GM04503 (cell line): ENCODE measurements at places on chromosomes 7 and 10.
A peak's percentile ranks its signal among the peaks of the same experiment; 100 is the strongest.

DNA sequence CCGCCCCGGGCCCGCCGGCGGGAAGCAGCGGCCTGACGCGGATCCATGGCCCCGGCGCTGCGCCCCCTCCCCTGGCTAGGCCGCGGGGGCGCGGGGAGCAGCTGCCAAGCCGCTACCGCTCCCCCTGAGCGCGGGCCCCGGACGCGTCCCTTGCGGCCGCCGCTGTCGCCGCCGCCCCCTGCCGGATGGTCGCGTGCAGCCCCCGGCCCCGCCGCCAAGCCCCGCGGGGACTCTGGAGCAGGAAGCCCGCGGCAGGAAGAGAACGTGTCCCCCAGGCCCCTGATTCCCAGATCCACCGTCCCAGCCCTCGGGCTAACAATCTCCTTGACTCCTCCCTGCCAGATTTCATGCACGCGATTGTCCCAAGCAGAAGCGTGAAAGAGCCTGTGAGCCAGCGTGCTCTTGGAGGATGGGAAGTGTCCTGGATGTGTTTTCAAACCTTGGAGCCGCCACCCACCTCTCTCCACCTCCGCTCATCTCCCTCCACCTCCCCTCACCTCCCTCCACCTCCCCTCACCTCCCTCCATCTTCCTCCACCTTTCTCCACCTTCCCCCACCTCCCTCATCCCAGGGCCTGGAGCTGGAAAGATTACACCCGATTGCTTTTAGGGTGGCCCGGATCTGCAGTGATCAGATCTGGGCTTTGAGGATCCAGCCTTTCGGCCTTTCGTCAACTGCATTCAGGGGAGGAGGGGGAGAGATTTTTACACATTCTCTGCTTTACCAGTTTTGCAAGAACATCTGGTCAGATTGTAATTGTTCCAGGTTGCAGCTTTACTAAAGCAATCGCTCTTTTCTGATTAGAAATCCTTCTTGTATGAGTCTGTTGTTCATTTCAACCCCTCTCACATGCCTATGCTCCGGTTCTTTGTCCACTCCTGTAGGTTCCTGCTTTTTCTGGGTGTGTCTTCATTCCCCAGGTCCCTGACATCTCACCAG, 570 bp upstream of the PRTFDC1 start:
- DNase-seq: no peak

- DNase-seq: peak; percentile 28
These were observed 91.7 kb downstream of the CYP26A1 start for GRCh38 chr10:93165367-93165766.

DNA sequence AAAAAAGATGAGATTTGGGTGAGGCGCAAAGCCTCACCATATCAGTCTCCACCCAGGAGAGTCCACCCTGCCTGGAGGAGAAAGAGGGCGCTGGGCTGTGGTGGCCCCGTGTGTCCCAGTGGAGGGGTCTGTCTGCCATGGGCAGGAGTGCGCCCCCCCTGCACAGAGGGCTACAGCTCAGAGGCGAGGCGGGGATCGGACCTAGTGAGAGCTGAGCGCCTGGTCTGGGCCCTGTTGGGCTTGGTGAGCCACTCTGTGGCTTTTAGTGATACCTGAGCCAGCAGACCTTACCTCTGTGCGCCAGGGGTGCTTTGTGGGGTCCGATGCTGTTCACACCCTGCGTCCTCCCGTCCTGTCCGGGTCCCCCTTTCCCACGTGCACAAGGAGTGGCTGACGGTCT, 25.9 kb upstream of the GNA12 start:
- no peak for DNase-seq

GRCh38 chr10:27687326-27687725, 58.3 kb downstream of the MKX start:
- no peak for DNase-seq

- DNase-seq: no peak
These were observed 48.2 kb upstream of the NPTX2 start for GRCh38 chr7:98568891-98569290.

DNA sequence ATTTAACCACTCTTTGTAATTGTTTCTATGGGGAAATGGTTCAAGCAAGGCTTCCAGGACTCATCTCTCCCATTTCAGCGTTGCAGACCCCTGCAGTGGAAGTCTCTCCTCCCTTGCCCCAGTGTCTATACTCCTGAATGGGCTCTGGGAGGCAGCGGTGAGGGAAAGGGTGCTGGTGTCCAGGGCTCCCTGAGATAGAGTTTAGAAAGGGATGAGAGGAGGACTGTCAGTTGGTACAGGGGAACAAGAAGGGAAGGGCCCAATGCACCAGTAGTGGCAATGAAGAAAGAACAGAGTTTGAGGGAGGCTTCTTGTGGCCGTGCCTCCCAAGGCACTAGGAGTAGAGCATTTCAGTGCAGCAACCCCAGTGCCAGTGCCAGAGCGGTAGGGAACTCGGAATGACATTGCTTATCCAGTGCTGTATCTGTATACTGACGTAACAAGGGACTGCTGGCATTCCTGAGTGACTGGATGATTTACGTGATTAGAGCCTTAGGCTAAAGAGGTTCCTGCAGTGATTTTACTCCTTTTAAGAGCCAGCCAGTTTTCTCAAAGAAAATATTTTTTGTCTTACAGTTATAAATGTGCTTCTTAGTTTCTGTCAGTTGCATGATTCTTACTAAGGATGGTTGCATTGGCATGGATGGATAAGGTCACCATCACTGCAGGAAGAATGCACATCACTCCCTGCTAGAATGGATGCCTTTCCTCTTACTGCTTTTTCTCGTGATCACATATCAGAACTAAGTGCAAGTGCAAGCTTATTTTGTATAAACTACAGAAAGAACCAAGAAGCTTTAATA, 28.0 kb downstream of the PRPF18 start:
- no peak for DNase-seq

- DNase-seq: no peak
These were observed 16.5 kb upstream of the NT5C3A start for GRCh38 chr7:33079096-33079495.

DNA sequence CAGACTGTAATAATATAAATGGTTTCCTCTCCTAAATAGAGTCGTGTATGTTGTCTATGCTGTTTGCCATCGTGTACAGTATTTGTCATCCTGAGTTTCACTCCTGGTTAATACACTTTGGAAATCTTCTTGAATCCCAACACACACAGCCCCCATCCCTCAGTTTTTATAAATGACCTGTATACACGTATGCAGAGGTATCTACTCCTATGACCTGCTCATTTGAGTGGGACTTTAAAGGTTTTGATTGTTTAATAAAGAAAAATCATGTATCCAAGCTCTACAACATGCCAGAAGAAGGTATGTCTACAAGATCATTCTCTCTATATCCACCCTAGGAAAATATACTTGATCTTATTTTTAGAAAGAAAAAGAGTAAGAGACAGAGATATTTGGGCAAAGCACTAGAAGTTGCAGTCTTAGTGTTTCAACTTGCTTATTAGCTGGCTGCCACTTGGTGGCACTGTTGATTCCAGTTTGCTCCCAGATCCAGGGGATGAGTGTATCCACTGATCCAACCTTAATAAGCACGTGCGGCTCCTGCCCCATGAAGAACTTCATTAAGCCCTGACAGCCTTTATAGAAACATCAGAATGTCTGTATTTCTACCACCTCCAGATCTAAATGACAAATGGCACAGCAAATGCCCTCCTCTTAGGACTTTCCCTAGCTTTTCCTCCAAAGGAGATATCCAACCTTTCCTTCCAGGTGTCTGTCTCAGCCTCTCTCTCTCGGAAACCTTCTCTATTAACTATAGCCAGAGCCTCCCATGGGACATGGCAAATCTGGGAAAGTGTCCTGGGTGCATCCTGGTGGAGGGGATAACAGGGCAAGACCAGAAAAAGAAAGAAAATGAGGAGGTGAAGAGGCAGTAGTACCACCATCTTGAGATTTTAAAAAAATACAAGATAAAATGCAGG, 181.6 kb upstream of the NEBL start:
- no peak for DNase-seq

DNA sequence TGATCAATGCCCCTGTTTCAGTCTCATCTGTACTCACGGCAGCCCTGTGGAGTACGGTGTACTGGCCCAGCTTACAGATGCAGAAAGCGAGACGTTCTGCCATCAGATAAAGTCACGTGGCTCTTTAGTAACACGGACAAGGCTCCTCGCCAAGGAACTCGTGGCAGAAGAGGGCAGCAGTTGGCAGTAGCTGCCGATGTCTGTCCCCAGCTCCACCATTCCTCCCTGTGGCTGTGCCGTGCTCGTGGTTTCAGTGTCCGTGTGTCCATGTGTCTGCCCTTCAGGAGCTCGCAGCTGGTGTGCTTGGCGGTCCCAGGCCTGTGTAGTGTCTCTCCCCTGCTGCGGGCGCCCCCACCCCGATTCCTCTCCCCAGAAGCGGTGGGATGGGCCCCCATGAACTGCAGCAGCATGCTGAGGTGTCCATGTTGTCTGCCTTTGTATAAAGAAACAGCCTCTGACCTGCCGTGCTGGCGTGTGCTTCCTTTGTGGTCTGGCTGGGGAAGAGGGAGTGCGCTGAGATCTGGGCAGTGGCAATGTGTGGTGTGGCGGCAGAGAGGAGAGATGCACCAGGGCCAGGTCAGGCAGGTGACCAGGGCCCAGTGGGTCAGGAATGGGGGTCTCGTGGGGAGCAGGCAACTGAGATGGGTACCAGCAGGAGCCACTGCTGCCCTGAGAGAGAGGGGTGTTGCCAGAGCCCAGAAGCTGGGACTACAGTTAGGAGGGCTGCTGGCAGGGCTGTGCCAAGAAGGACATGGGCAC, 9.8 kb downstream of the RHBDD2 start:
- no peak for DNase-seq

- no peak for DNase-seq
These were observed 9.9 kb downstream of the CCDC126 start for GRCh38 chr7:23607130-23607529.

- no peak for DNase-seq
These were observed 46.2 kb upstream of the COMTD1 start for GRCh38 chr10:75281974-75282373.

- peak; percentile 20 for DNase-seq
These were observed 22.2 kb downstream of the MPP7 start for GRCh38 chr10:28280652-28281051.

DNA sequence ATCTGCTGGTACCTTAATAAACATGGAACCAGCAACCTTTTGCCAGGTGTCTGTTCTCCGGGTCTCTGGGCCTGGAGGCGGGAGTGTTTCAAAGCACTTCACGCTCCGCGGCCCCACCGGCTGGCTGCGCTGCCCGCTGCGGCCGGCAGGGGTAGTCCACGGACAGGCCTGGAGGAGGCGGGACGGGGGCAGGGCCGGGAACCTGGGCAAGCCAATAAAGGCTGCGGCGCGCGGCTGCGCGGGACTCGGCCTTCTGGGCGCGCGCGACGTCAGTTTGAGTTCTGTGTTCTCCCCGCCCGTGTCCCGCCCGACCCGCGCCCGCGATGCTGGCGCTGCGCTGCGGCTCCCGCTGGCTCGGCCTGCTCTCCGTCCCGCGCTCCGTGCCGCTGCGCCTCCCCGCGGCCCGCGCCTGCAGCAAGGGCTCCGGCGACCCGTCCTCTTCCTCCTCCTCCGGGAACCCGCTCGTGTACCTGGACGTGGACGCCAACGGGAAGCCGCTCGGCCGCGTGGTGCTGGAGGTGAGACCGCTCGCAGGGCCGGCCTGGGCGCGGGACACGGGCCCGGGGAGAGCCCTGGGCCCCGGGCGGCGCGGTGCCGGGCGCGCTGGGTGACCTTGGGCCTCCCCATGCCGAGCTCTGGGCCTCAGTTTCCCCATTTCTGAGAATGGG, at the start of gene PPIF:
Gene PPIF, plus strand, starts transcription at position 244 of the 668 bp plus-strand sequence. Its CDS starts 80 bp downstream, at position 324.
- peak; percentile 34 for DNase-seq

- DNase-seq: no peak
These were observed 243.2 kb downstream of the CDK14 start for GRCh38 chr7:90839316-90839715.

GRCh38 chr7:831596-832166, 595 bp upstream of the SUN1 start:
- DNase-seq: peak; percentile 87

DNA sequence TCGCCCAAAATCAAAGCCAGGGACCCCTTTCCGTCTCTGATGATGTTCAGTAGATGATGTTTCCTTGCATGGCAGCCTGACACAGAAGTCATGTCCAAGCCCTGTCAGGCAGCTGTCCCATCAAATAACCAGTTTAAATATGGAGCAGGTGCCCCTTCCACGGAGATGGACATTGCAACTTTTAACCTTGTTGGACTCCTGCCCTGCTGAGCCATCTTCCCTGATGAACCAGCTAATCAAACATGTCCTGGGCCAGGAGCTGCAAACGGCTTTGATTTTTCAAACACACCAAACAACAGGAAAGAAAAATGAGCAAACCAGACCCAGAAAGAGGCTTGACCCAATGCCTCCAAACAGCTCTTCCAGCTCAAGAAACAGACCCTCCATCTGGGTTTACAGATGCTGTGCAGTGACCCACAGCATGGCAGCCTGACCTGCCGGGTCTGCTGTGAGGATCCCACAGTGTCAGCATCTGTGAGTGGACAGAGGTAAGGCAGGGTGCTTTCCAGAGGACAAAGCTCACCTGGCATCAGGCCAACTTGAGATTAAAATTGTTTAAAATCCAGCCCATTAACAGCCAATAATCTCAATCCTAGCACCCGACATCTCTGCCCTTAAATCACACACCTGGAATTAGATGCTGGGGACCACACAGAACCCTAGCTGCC, 372.6 kb downstream of the GRID1 start:
- DNase-seq: no peak

- no peak for DNase-seq
These were observed 34.9 kb downstream of the SHTN1 start for GRCh38 chr10:116970050-116970449.

- no peak for DNase-seq
These were observed 153.1 kb downstream of the ZNF365 start for GRCh38 chr10:62527019-62527827.

GRCh38 chr10:520402-520787, 169.1 kb downstream of the DIP2C start:
- no peak for DNase-seq

DNA sequence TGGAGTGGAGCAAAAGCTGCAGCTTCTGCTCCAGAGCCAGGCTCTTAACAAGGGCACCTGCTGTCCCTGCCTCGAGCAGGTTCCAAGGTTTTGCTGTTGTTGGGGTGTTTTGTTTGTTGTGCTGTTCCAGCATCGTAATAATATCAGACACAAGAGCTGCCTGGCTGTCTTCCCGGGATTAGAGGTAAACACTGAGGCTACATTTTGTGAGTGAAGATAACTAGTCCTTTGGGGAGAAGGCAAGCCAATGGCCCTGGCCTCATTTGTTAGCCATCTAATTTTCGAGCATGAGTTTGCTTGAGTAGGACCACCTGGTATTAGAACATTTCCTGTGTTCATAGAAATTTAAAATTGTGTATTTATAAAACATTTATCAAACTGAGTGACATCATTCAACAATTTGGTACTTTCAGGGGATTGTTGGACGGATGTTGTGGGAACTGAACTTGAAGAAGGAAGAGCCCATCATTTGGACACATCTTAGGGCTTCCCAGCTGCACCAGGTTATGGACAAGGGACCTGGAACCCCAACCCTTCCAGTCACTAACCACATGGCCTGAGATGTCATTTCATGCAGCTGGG, 555.0 kb downstream of the TNS3 start:
- no peak for DNase-seq
